ENCODE measurements at places on chromosomes 1 and 21. TPM values are rescaled to one million over a fixed set of nuclear protein-coding genes. Genes with fewer than 3 reads are reported as not detected.

PRKAA2 gene
- not detected for total RNA-seq

PLA2G2F gene
- not detected for total RNA-seq

GBP4 gene
- 129 TPM for total RNA-seq

CRNN gene
- total RNA-seq, result not detected

OR2T33 gene
- total RNA-seq, result not detected

KRTAP19-5 gene
- total RNA-seq, result not detected

CYB5RL gene
- 13.4 TPM for total RNA-seq

RGSL1 gene
- total RNA-seq, result not detected

SLC25A34 gene
- 1.8 TPM for total RNA-seq

PTPN14 gene
- 0.37 TPM for total RNA-seq

CBS gene
- 31.4 TPM for total RNA-seq

DNASE2B gene
- not detected for total RNA-seq

SYCP1 gene
- not detected for total RNA-seq

DNAJC8 gene
- total RNA-seq, result 110 TPM

SLC22A15 gene
- 0.81 TPM for total RNA-seq

HCRTR1 gene
- total RNA-seq, result not detected

CD101 gene
- total RNA-seq, result 4.2 TPM

All from activated CD4-positive, alpha-beta T cell treated with anti-CD3 and anti-CD28 coated beads, Interleukin-2, amount 10 ng/mL, durations not matched to agents 7 days and 5 days (primary cell).